CD8-positive, alpha-beta T cell (primary cell): ENCODE measurements at places on chromosomes 6 and 20.

- no peak for DNase-seq
These were observed 19.1 kb upstream of the BNIP5 start for GRCh38 chr6:36355819-36356218.

- no peak for DNase-seq
These were observed at the start of gene FAM217A for GRCh38 chr6:4078691-4079471. TSS of gene FAM217A (minus strand) at chr6:4079137. CDS start at chr6:4077414, 1,723 bp downstream.

- no peak for DNase-seq
These were observed 100.3 kb downstream of the PLCB1 start for GRCh38 chr20:8232332-8232731.

GRCh38 chr20:22106308-22106938 is 401.0 kb downstream of the PAX1 start:
- DNase-seq, result no peak

GRCh38 chr6:104711371-104711770 is 148.3 kb downstream of the HACE1 start:
- no peak for DNase-seq

GRCh38 chr6:106141441-106142237 is 55.5 kb downstream of the PRDM1 start:
- DNase-seq, result no peak

- no peak for DNase-seq
These were observed 8.4 kb upstream of the TGM2 start for GRCh38 chr20:38173237-38174156.

GRCh38 chr20:44803383-44803941 is 6.9 kb downstream of the RIMS4 start:
- no peak for DNase-seq

GRCh38 chr20:57396984-57397692 is 5.9 kb downstream of the RBM38 start:
- peak; percentile 38 for DNase-seq

- no peak for DNase-seq
These were observed 157.8 kb downstream of the SAMD5 start for GRCh38 chr6:147666255-147666654.

DNA sequence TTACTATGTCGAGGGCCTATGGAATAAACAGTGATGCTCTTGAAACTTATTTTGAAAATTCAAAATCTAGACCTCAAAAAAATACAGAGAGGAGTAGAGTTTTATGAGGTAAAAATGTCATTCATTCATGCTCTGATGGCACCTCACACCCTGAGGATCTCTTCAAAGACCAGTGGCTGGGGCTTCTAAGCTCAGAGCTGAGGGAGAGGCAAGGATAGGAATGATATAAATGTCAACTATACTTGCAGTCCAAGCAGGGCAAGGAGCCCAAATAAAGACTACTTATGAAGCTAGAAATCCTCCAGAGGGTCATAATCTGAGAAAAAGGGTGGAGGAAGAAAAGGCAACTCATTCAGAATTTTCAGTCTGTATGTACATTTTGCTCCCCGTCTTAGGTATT is 136.7 kb upstream of the CARMIL1 start:
- DNase-seq, result no peak

DNA sequence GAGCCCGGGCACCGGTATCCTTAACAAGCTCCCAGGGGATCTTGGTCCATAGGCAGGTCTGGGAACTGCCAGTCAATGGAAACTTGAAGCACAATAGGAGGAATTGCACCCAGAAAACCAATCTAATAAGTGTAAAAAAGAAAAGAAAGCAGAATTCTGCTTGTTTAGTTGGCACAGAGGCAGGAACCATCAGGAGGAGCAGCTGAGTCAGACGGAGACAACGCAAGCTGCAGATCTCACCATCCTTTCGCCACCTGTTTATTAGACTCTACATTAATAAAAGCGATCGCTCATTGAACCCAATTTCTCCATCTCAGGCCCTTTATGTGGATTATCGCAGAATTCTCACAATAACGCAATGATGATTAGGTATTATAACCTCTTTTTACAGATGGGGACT is 9.8 kb downstream of the ZFP64 start:
- no peak for DNase-seq

- no peak for DNase-seq
These were observed 24.9 kb downstream of the TTLL2 start for GRCh38 chr6:167349631-167350274.

DNA sequence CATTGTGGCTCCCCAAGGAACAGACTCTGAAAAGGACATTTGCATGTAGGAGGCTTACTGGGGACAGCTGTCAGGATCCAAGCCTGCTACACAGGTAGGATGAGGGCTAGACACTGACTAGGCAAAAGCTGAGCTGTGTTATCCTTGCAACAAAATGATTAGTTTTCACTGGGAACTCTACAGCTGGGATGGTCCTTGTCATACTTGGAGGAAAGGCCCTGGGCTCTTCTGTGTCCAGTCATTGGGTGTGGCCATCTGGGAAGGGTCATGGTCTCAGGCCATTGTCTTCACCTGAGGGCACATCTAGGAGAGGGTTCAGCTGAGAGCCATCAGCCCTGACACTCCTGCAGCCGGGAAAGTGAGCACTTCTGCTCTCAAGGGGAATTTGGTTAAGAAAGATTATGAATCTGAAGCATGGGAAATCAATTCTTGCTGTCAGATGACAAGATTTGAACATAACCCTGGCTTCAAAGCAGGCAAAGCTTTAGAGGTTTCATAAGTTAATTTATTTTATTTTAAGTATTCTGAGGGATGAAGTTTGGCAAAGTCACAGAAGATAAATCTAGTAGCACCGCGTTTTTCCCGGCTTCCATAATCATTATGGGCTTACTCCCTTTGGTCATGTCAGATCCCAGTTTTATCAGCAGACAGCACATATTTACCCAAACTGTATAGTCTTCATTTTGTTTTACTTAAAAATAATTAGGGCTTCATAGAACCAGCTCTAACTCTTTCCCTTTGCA is 78.4 kb upstream of the SLC22A23 start:
- DNase-seq, result no peak

DNA sequence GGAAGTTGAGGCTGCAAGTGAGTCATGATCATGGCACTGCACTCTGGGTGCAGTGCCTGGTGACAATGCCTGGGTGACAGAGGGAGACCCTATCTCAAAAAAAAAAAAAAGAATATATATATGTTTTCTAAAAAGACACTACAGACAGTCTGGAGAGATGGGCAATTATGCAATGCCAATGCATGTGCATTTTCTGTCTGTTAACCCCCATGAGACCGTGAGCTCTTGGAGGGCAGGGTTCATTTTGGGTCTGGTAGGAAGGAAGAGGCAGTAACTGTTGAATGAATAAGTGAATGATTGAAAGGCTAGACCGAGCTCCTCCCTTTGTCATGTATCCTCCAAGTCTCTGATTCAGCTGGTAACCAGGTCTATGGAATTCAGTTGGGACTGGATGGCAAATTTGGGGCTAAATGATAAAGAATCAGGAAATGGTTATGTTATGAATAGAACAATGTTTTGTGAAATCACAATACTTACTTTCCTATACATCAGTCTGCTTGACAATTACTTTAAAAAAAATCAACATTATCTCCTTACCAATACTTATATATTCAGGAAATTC is 5.6 kb upstream of the BLCAP start:
- DNase-seq, result no peak

DNA sequence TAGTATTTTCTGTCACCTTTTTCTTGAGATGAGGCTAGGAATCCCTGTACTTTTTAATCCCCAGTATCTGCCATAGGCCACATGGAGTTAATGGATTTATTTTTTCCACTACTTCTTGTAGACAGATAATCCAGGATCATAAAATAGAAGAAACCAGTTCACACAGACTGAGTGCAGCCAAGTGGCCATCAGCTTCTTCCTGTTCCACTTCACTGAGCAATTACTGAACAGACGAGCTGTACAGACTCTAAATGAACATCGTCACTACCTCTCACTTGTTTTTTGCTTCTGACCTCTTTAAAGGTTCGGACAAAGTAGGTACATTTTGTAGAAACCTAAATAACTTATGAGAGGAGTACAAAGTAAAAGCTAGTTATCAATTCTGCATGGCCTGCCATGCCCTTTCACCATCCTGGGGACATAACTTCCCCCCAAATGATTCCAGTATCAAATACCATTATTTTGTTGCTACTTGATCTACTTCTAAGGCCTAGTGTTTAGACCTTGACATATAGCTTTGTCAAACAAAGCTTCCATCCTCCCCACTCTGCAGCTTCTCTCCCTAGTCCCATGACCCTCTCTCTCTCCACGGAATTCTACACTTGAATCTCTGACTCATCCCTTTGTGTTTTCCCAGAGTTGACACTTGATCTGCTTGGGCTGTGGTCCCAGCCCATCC is 34.4 kb upstream of the ARHGAP18 start:
- DNase-seq, result no peak

DNA sequence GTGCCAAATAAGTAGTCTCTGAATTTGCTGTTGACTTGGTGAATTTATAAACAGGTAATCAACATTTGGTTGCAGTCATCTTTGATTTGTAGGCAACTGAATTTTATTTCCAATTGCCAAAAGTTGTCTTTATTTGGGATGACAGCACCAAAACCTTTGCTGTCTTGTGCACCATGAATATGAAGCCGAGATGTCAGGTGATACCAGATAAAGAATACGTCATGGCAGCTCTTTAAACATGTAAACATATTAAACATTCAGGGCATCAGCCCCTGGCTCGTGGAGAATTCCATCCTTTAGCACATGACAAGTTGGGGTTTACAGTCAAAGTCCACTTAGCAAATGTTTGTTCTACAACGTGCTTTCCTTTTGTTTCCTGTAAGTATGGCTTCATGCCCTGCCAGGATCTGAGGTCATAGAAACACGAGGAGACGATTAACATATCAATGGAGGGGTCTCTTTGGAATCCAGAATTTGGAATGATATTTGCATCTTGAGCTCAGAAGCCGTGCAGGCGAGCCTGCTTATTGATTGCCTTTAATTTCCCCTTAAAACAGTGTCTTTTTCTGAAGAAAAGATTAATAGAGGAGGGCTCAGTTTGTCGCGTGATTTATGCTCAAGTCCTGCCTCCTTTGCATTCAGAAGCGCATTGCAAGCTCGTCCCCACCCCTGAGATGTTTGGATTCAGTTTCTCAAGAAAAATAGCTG is 170.2 kb upstream of the ZNF217 start:
- DNase-seq, result no peak

DNA sequence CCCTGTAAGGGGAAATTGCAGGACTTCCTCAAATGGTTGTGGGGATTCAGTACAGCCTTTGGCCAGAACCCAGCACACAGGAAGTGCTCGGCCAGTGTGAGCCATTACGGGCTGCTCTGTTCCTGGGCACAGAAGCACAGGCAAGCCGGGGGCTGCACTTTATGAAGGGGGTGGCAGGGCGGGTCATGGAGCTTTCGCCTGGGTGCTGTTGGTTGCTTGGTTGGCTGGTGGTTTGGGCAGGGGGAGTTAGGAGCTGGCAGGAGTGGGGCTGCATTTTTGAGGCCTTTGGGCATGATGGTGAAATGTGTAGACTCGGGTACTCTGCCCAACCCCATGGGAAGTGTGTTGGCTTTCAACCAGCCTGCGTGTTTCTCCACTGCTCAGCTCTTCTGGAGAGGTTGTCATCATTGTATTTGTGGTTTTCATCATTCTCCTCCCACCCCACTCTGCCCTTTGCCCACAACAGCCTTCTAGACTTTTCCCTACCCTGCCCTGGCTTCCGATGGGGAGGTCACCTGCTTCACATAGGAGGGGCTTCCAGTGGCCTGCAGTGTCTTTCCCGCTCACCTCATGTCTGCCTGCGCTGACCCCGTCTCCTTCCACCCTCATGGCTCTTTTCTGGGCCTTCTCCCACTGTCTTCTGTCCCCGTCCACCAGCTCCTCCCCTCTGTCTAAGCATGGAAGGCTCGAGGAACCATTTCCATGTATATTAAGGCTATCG is 16.1 kb upstream of the RBM38 start:
- no peak for DNase-seq

- DNase-seq, result no peak
These were observed 79.0 kb downstream of the NRSN1 start for GRCh38 chr6:24205020-24205492.
